ENCODE measurements at places on chromosomes 6 and 20.

GRCh38 chr6:33118525-33119123 is 42.8 kb downstream of the HLA-DPB1 start:
- DNase-seq, result peak; percentile 84

DNA sequence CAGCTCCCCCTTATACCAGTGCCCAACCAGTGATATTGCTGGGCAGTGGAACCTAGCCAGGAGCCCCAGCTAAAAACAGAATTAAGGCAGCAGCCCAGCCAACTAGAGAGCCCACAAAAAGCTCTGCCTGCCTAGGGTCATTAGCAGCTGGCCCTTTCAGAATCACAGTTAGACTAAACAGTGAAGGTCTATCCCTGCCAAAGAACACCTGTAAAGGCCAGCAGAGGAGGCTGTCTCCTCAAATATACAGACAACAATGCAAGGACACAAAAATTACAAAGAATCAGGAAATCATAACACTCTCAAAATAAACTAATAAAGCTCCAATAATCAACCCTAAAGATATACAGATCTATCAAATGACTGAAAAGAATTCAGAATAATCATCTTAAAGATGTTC is 77.8 kb upstream of the HTR1E start:
- no peak for DNase-seq

DNA sequence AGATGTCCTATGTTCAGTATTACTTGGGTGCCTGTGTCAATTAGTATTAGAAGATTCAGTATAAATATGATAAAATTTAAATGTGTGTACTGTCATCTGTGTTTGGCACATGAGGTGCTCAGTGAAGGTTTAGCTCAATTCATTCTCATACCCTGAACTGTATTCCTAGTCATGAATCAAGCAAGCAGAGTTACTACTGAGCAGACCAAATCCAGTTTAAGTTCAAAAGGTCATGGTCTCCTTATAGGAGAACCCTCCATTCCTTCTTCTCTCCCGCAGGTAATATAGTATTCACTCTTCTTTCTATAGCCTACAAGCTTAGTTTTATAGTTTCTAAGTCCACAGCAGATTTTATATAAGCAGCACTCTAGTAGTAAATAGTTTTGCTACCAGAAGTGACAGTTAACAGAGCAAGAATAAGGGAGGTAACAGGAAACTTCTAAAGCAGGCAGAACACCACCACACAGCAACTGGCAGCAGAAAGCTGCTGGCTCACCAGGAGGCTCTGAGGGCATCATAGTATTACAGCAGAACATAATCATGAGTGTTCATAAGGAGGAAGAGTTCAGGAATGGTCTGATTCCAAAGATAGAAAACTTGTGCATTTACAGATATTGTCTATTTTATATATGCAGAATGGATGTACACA is 133.2 kb downstream of the SLC16A10 start:
- DNase-seq, result no peak

GRCh38 chr20:44522841-44523240 is 971 bp upstream of the SERINC3 start:
- DNase-seq, result no peak

- DNase-seq, result no peak
Observed at GRCh38 chr6:35237476-35237875, 22.1 kb upstream of the ZNF76 start.

DNA sequence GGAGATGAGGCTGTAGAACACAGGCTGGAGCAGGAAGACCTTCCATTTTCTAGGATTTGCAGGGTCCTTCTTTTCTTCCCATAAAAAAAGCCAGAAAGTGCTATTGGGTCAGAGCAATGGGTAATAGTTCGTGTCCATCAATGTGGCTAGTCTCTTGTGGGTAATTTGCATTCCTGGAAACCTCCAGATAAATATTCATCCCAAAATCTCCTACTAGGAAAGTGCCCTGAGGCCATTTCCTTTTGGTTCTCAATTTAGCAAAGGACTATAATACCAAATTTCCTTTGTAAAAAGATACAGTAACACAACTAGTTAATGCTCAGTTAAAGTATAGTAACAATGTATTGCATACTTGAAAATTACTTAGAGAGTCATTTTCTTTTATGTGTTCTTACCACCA is 138.1 kb upstream of the TAB2 start:
- no peak for DNase-seq

GRCh38 chr20:20204256-20204655 is 151.9 kb downstream of the CFAP61 start:
- no peak for DNase-seq

DNA sequence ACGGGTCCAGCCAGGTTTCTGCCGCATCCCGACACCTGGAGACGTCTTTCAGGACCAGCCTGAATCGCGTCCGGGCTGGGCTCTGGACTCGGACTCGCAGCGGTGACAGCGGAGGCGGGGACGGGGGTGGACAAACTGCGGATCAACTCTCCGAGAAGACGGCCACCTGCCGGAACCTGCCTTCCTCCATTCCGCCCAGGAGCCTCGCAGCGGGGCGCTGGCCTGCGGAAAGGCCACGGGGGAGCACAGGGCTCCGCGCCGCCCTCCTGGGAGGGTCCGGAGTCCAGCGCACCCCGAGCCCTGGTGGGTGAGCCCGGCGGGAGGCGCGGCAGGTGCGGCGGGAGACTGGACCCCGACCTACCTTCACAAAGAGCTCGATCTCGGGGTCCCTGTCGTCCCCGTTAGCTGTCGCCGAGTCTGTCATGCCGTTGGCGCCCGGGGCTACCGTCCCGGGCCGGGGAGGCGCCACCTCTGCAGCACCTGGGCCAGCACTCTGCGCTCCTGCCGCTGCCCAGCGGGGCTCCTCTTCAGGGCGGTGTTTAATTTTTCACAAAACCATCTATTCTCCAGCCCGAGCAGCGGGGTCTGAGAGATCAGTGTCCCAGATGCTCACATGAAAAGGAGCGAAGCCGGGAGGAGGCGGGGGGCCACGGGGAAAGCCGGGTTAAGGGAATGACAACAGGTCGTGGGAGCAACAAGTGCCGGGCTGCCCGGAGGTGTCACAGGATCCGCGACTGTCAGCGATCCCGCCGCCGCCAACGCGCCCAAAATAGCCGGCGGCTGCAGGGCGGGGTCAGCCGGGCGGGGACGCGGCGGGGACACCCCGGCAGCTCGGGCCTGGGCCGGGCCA is at the start of gene CLIC5:
Gene CLIC5, minus strand, starts transcription at position 742 of the 850 bp plus-strand sequence. Its CDS starts 318 bp downstream, at position 424.
- no peak for DNase-seq

DNA sequence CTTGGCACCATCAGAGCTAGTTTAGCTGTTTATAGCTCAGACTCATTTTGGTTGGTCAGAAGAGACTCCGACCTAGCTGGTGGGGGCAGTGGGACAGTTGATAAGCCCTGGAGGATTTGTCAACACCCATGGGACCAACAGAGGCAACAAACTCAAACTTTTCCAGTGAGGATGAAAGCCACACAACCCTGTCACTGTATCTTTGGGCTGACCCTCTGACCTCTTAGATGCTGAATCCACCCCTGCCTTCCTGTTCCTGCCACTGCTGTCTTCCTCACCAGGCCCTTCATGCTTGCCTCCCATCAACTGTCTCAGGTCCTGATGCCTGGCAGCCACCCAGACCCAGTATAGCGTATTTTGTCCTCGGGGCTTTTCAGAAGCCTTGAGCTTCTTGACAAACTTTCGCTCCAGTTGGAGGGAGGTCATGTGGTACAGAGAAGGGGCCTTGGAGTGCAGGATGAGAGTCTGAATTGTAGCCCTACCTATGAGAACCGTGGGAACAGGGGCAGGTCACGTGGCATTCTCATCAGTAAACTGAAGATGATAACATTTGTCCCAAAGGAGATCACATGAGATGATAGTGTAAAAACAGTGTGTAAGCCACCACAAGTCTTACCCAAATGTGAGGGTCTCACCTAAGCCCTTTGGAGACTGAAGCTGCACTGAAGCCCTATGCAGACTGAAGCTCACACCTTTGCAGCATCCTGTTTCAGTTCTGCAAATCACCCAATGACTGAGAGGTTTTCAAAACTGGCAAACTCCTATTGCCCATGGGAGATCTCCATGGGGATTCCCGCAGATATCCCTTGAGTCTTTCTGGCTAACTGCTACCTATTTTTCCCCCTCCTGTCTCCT is 72.0 kb upstream of the F13A1 start:
- no peak for DNase-seq

GRCh38 chr20:59499863-59500262 is 104.5 kb upstream of the PHACTR3 start:
- no peak for DNase-seq

- no peak for DNase-seq
Observed at GRCh38 chr6:105336986-105337385, 65.9 kb downstream of the PREP start.

GRCh38 chr6:73028893-73029450 is 196.3 kb downstream of the KHDC1L start:
- DNase-seq, result no peak

- no peak for DNase-seq
Observed at GRCh38 chr6:92069781-92070180, 1349.6 kb downstream of the EPHA7 start.

DNA sequence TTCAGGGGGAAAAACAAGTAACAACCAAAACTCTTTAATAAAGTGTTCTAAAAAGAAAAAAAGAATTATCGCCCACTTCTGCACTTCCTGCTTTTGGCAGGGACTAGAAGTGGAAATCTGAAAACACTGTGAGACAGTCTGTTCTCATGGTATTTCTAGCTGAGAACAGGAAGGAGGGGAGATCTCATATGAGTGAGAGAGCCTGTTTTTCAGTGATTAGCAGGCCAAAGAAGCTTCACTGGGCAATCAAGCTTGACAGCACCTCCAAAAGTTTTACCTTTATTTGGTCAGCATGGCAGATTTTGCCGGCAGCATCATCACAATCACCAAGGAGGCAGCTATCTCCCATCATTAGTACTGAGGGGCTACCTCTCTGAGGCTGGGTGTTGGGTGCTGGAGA is 79.5 kb upstream of the ATXN1 start:
- DNase-seq, result no peak

DNA sequence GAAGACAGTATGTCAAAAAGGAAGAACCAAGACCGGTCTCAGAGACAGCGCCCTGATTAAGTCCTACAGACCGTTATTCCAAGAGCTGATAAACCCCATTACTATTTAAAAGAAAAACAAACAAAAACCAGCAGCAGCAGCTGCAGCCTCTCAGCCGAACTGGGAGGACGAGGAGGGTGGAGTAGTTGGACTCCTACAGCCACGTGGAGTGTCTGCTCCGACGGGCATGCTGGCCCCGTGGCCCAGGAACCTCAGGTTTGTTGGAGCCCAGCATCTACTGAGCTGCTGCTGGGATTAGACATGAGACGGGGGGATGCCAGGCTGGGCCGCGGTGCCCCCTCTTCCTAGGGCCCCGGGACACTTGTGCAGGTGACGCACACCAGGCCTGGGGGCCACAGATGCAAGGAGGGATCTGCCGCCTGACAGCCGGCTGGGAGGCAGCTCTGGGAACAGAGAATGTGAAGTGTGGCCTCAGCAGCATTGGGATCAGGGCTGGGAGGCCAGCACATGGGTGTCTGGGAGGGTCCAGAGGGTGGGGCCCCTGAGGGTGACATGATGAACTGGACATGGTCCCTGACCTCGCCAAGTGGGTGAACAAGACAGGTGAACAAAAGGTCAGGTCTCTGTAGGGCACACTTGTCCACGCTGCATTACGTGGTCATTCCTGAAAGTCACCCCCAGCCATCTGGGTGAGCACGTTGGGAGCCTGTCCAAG is 2.9 kb upstream of the ZBTB46 start:
- no peak for DNase-seq

GRCh38 chr6:31186052-31186734 is 15.7 kb upstream of the POU5F1 start:
- DNase-seq, result no peak

GRCh38 chr6:167396659-167397490 is 72.0 kb downstream of the TTLL2 start:
- no peak for DNase-seq

- no peak for DNase-seq
Observed at GRCh38 chr6:14440215-14440910, 322.8 kb downstream of the CD83 start.

- DNase-seq, result no peak
Observed at GRCh38 chr20:62728028-62728780, 19.6 kb downstream of the NTSR1 start.

- DNase-seq, result no peak
Observed at GRCh38 chr6:25202504-25202903, 76.7 kb upstream of the CARMIL1 start.

- no peak for DNase-seq
Observed at GRCh38 chr6:43254138-43254817, 11.0 kb downstream of the TTBK1 start.

- DNase-seq, result no peak
Observed at GRCh38 chr6:168015482-168016175, 18.2 kb downstream of the KIF25 start.

GRCh38 chr6:144482142-144482541 is 197.0 kb downstream of the UTRN start:
- DNase-seq, result peak; percentile 36

- no peak for DNase-seq
Observed at GRCh38 chr20:44597516-44597915, 15.1 kb downstream of the PKIG start.

GRCh38 chr6:168264593-168265335 is 54.8 kb downstream of the DACT2 start:
- DNase-seq, result no peak

DNA sequence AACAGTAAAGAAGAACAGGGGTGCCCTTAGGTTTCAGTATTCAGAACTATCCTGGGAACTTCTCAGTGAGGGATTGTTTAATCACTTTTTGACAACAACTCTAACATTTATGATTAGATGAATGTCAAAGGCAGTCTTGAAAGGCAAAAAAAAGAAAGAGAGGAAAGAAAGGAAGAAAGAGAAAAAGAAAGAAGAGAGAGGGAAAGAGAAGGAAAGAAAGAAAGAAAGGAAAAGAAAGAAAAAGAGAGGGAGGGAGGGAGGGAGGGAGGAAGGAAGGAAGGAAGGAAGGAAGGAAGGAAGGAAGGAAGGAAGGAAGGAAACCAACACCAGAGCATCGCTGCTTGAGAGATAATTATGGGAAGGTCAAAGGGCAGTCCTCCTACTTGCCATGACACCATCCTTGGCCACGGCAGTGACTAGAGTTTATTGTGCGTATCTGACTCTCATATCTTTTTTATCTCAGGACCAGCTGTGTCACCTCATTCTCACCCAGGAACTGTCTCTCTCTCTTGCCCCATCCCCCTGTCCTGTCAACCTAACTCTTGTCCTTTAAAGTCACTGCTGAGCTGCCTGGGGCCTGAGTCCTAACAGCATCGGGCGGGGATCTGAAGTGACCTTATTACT is 96.8 kb upstream of the ATXN1 start:
- no peak for DNase-seq

- DNase-seq, result peak; percentile 4
Observed at GRCh38 chr20:53617791-53618489, 24.3 kb upstream of the ZNF217 start.

DNA sequence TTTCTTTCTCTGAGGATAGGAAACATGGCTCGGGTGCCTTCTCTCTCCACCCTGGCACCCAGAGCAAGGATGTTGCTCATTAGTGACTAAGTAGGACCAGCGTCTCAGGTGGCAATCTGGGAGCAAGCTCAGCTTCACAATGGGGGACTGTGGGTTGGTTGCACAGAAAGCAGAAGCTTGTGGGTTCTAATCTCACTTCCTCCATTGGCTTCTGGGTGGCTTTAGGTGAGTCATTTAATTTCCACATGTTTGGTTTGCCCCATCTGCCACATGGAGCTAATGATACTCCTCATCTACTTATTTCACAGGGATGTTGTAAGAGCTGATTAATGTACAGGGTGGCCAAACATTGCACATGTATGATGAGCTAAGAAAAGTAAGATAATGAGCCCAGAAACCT is 54.8 kb upstream of the AKIRIN2 start:
- no peak for DNase-seq

All from hematopoietic multipotent progenitor cell treated with erythropoietin and hydrocortisone succinate and interleukin-3 and kit ligand, for 17 days (in vitro differentiated cells).